Activated T-cell treated with anti-CD3 and anti-CD28 coated beads, Interleukin-2, amount 50 U/mL, for 4 hours (primary cell): ENCODE measurements at places on chromosomes 6 and 20. TPM values are rescaled to one million over a fixed set of nuclear protein-coding genes. Genes with fewer than 3 reads are reported as not detected.

The MYB gene
- 13.9 TPM for total RNA-seq

GRCh38 chr6:72748759-72749158 lies 126.9 kb downstream of the KCNQ5 start:
- DNase-seq = no peak

The PPIL6 gene
- 0.46 TPM for total RNA-seq

DNA sequence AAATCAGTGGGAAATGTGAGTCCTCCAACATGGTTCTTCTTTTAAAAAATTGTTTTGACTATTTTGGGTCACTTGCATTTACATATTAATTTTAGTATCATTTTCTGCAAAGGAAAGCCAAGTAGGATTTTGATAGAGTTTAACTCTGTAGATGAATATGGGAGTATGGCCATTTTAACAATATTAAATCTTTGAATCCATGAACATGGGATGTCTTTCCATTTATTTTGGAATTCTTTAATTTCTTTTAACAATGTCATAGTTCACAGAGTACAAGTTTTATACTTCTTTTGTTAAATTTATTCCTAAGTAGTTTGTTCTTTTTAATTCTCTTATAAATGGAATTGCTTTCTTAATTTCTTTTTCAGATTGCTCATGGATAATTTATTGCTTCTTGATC lies 56.5 kb upstream of the ARMC2 start:
- no peak for DNase-seq

DNA sequence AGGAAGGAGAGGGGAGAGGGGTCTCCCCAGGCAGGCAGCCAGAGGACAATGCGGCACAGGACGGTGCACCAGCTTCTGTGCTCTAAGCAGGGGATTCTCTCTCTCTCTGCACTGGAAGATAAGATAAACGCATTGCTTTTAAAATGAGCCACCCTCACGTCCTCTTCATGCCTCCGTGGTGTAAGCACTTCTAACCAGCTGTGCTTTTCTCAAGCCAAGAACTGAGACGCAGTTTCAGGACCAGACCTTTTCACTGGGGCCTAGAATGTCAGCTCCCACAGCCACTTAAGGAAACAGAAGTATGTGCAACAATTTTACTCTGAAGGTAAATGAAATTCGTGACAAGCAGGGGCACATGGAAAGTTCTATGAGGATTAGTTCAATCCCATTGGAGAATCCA lies 82.4 kb downstream of the PSMB1 start:
- no peak for DNase-seq

DNA sequence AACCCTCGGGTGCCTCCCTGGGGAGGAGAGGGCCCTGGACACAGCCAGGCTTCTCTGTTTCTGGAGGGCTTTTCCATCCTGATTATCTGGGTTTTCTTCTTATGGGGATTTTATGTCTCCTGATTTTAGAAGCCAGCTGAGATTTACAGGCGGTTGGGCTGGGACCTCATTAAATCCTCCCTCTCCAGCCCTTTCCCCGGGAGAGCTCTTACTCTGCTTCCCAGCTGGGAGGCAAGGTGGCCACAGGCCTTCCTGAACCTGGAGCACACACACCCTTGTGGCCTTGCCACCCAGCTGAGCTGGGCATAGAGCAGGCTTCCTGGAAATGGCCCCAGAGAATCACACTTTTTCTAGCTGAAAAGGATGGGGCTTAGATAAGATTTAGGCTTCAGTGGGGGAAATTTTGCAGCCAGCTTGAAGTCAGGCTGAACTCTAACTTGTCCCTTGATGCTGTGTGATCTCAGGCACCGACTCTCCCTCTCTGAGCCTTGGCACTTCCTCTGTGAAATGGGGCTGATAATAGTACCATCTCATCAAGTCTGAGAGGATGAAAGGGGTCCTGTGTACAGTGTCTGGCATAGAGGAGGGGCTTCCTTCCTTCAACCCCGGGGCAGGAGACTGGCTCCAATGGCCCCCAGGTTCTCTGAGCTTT lies 16.6 kb downstream of the VSTM2L start:
- DNase-seq = no peak

- DNase-seq = no peak
Measured at GRCh38 chr6:98146656-98147055, 687.7 kb upstream of the POU3F2 start.

GRCh38 chr6:73579851-73580246 lies 59.0 kb upstream of the EEF1A1 start:
- no peak for DNase-seq

The SLC44A4 gene
- 0.20 TPM for total RNA-seq

- DNase-seq = no peak
Measured at GRCh38 chr6:40413239-40413638, 173.9 kb downstream of the LRFN2 start.

The TNNC2 gene
- not detected for total RNA-seq

- no peak for DNase-seq
Measured at GRCh38 chr6:25112322-25112773, 166.8 kb upstream of the CARMIL1 start.

The FRK gene
- total RNA-seq = 0.03 TPM

The ADGRF5 gene
- 0.03 TPM for total RNA-seq

The MEP1A gene
- not detected for total RNA-seq

- no peak for DNase-seq
Measured at GRCh38 chr6:163522033-163522432, 107.5 kb downstream of the QKI start.

DNA sequence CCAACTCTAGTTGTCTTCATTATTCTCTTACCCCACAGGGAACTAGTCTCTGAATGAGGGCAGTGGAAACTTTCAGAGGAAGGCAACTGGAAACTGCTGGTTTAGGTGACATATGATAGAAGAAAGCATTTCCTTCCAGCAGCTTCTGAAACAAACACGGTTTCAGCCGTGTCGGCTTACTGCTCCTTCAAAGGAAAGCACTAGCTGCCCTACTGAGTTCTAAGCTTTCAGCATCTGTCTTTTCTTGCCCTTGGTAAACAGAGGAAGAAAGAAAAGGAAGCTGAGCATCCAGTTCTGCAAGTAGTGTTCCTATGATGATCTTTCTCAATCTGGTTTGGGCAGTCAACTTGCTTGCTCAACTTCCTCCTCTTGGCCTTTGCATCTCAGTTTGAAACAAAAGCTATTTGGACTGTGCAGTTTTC lies 117.5 kb upstream of the CEP85L start:
- no peak for DNase-seq

The LTB gene
- 210 TPM for total RNA-seq
